Thyroid gland (tissue), 4 donors: ENCODE measurements at places on chromosomes 3 and 15. TPM values are rescaled to one million over a fixed set of nuclear protein-coding genes. Genes with fewer than 3 reads are reported as not detected.

Gene GOLGA8T
- 1.4 TPM for total RNA-seq

Gene CELF6
- total RNA-seq: 2.3 TPM

Gene ADGRG7
- not detected for total RNA-seq

Gene LRRC28
- 44.3 TPM for total RNA-seq

Gene TFG
- total RNA-seq: 147 TPM

Gene LARP6
- 103 TPM for total RNA-seq

Gene RYR3
- total RNA-seq: 0.27 TPM

Gene SCG5
- 11.8 TPM for total RNA-seq

Gene CA12
- 0.33 TPM for total RNA-seq

Gene UTS2B
- total RNA-seq: 1.4 TPM

Gene SNTN
- not detected for total RNA-seq

Gene EOMES
- not detected for total RNA-seq

Gene CLDN18
- total RNA-seq: not detected

Gene LAMB2
- total RNA-seq: 452 TPM

Gene KY
- 5.2 TPM for total RNA-seq

Gene MCF2L2
- 0.49 TPM for total RNA-seq

Gene MME
- total RNA-seq: 5.5 TPM

Gene SAMD7
- total RNA-seq: not detected

Gene ERC2
- total RNA-seq: 8.8 TPM

Gene CORO2B
- 7.7 TPM for total RNA-seq
